ENCODE measurements at places on chromosomes 13 and 19. TPM values are rescaled to one million over a fixed set of nuclear protein-coding genes. Genes with fewer than 3 reads are reported as not detected.

UBE2L5 gene
- total RNA-seq, result not detected

TMEM59L gene
- total RNA-seq, result not detected

ZNF121 gene
- total RNA-seq, result 22.9 TPM

NTN5 gene
- total RNA-seq, result not detected

OLFM2 gene
- 3.6 TPM for total RNA-seq

UGGT2 gene
- 29.6 TPM for total RNA-seq

ZNF763 gene
- 0.61 TPM for total RNA-seq

FCGBP gene
- total RNA-seq, result not detected

CYP4F12 gene
- not detected for total RNA-seq

UBAC2 gene
- total RNA-seq, result 58.7 TPM

ZNF101 gene
- total RNA-seq, result 4.4 TPM

SSBP4 gene
- 65.4 TPM for total RNA-seq

ZNF85 gene
- 1.4 TPM for total RNA-seq

SPATA13 gene
- 0.23 TPM for total RNA-seq

PRSS57 gene
- total RNA-seq, result not detected

CD209 gene
- total RNA-seq, result not detected

EID2B gene
- 1.8 TPM for total RNA-seq

FFAR2 gene
- total RNA-seq, result not detected

GAPDHS gene
- total RNA-seq, result not detected

ZNF471 gene
- total RNA-seq, result 1.9 TPM

ANGPTL8 gene
- not detected for total RNA-seq
